ENCODE measurements at places on chromosomes 1 and 21.

GRCh38 chr1:236122176-236122575 is 20.2 kb upstream of the GPR137B start:
- peak; percentile 54 for DNase-seq

GRCh38 chr1:243732637-243733036 is 117.4 kb downstream of the AKT3 start:
- DNase-seq, result no peak

- DNase-seq, result no peak
Observed at GRCh38 chr1:52055866-52056162, 281 bp upstream of the BTF3L4 start.

DNA sequence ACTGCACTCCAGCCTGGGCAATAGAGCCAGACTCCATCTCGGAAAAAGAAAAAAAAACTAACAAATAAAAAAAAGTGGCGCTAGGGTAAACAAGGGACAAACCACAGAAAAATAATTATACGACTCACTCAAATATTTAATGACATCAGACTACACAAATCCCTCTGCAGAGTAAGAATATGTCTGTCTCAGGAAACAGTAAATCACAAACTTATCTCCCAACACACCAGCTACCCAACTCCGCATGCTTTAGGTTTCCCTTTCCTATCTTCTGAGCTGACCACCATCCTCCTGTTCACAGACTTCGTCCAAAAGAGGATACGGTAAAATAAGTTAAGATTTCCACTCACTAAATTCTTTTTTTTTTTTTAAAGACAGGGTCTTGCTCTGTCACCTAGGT is 16.2 kb downstream of the WDR47 start:
- no peak for DNase-seq

DNA sequence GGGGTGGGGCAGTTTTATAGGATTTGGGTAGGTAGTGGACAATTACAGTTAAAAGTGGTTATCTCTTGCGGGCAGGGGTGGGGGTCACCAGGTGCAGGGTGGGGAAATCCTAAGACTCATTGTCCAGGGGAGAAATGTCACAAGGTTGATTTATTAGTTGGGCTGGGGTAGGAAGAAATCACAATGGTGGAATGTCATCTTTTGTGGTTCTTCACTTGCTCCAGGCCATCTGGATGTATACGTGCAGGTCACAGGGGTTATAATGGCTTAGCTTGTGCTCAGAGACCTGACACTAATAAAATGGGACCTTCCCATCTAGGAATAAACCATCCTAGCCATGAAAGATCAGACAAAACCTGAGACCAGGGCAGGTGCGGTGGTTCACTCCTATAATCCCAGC is 11.5 kb downstream of the TEX46 start:
- DNase-seq, result no peak

DNA sequence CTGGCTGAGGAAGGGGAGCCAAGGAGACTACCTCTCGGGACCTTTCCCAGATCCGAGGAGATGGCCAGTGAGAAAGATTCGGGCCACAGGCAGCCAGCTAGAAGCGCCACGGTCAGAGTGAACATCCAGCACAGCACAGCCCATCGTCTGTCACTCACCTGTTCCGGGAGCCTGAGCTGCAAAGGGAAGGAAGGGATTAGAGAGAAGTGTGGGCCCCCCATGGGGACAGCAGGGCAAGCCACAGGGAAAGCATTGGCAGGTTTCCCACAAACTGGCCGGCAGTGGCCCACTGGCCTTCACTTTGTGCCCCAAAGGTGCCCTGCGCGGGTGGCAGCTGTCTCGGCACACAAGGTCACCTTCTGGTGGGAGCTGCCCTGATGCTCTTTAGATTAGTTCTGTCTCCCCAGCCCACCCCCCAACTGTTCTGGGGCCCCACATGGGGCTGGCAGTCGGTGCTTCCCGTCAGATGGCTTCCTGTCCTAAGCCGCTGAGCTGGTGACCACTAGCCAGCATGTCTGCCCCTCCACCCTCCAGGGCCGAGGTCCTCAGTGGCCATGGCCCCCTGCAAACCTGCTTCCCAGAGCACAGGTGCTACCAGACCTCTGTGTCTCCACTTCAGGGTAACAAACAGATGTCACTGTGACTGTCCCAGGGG is 56.7 kb downstream of the LACTBL1 start:
- DNase-seq, result no peak

DNA sequence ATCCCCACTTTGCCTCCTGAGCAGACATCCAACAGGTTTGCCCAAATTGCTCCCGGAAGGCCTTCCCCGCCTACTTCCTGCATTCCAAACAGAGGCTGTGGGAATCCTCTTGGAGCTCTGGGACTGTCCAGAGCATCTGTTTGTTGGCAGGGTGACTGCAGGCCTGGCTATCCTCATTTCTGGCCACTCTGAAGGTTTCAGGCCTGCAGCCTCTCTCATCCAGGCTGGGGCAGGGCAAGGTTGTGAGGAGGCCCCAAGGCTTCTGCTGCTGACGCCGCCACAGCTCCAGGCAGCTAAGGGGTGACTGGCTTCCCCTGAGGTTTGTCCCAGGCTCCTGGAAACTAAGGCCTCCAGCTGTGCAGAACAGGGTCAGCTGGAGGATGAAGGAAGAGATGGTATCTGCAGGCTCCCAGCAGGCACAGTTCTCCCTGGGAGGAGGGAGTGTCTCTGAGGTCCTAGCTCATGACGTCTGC is 11.3 kb downstream of the CDK18 start:
- no peak for DNase-seq

GRCh38 chr1:30323841-30324240 is 399.5 kb downstream of the MATN1 start:
- no peak for DNase-seq

DNA sequence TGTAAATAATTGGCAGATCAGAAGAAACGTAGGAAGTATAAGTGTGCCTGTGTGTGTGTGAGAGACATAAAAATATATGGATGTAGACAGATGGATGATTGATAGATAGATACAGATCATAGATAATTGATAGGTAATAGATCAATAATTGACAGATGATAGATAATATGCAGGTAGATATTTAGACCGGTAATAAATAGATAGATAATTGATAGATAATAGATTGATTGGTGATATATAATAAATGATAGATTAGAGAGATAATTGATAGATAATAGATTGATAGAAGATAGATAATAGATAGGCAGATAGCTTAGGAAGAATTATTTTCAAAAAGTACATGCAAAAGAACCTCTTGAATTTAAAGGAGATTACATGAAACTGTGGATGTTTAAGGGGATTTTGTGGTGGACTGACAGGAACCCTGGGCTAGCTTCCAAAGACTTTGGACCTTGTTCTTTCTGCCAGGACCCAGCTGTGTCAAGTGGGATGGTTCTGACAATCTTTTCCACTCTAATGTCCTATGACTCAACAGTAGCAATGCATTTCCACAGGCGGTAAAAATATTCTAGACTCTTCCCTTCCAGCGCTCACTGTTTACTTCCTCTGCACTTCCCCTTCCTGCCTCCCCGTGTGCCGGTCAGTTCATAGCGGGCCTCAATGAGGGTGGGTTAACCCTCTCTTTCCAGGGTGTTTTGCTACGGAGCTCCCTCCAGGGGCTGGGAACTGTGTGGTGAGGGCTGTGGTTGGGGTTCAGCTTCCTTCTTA is 39.4 kb downstream of the KCNJ15 start:
- DNase-seq, result no peak

GRCh38 chr21:40060083-40060677 is 192.9 kb downstream of the PCP4 start:
- DNase-seq, result no peak

Data from activated CD4-positive, alpha-beta T cell treated with anti-CD3 and anti-CD28 coated beads, Interleukin-2, Interleukin-4, amounts not matched to agents 100 ng/mL and 50 ng/mL, durations not matched to agents 16 hours and 8 hours (primary cell).